NCI-H510A treated with DMSO at 0.1 percent for 48 hours (cell line): ENCODE measurements at places on chromosomes 12 and 14.

DNA sequence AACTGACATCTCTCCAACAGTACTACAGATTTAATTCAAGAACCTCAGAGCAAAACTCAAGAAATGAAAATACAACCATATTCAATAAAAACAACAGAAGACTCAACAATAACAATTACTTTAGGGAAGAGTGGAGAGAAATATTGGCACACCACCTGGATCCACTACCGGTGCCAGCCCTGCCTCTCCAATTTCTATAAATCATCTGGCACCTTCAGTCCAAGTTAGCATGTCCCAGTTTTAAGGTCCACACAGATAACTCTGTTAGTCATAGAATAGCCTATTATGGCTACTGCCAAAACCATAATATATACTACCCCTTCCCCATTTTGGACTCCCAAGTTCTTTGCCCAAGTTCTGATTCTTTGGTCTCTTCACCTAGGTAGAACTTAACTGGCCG, 69.9 kb upstream of the PSMA6 start:
- DNase-seq = no peak

- no peak for DNase-seq
Measured at GRCh38 chr12:7321624-7322023, 17.8 kb downstream of the ACSM4 start.

GRCh38 chr12:101666052-101666728, 31.2 kb upstream of the CHPT1 start:
- no peak for DNase-seq

DNA sequence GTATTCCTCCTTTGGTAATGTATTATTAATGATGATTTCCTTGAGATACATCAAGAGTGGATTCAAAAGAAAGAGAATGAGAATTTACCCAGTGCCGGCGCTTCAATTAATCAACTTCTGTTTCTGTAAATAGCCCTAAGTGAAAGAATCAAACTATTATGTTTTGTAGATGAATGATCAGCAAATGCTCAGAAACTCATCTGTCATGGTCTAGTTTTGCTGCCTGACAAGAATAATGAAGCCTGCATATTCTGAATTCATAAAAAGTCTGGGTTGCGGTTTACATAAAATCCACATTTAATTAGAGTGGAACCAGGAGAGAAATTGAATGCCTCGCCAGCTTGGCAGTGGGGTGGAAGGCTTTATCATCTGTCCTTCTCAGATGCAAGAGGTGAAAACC, 325.3 kb downstream of the GALC start:
- no peak for DNase-seq

- DNase-seq = peak; percentile 76
Measured at GRCh38 chr12:107131832-107132616, 38.7 kb upstream of the CRY1 start.
